ENCODE measurements at places on chromosomes 5 and 9.

GRCh38 chr5:118921866-118922265 is 66.5 kb downstream of the DTWD2 start:
- no peak for DNase-seq

DNA sequence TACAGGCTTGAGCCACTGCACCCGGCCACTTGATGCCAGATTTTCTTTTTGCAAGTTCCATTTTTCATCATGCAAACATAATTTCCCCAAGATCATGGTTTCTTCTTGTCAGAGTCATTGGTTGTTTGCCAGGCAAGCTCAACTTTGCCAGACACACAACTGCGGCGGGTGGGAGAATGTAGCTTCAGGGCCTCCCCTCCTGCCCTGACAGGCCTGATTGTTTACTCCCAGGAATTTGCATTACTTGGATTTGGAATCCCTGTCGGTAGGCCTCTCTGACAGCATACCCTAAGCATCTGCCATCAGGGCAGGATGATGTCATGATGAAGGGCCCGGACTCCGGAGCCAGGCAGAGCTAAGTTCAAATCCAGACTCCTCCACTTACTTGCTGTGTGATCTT is 15.1 kb downstream of the RPS14 start:
- no peak for DNase-seq

- DNase-seq = no peak
These were observed 78.1 kb downstream of the CEMIP2 start for GRCh38 chr9:71690063-71690688.

DNA sequence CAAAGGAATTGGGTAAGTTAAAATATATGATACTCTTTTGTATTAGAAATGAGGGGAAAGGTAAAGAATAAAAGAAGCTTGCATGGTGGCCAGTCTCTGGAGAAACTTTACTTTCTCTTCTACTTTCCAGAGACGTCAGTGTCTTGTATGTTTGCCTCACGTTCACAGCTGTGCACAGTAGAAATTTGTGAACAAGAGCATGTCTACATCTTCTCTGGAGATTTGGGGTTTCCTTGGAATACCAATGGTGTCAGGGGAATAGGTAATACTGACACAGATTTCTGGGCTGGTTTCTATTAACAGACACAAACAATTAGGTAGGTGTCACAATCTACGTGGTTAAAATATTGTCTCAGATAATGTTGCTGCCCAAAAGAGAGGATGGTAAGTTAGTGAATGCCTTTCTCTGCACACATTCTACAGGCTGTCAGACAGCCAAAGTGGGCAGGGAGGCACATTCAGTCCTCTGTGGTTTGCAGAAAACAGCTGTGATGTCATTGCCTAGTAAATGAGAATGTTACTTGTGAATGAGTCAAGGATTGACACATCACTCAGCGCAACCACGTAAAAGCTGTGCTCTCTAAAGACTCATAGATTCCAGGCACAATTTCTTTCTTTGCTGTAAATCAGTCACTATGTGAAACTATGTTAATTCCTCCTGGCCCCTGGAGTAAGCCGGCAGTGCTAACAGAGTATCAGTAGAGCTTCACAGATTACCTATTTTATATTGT is 397.1 kb downstream of the MAN2A1 start:
- DNase-seq = peak; percentile 42

DNA sequence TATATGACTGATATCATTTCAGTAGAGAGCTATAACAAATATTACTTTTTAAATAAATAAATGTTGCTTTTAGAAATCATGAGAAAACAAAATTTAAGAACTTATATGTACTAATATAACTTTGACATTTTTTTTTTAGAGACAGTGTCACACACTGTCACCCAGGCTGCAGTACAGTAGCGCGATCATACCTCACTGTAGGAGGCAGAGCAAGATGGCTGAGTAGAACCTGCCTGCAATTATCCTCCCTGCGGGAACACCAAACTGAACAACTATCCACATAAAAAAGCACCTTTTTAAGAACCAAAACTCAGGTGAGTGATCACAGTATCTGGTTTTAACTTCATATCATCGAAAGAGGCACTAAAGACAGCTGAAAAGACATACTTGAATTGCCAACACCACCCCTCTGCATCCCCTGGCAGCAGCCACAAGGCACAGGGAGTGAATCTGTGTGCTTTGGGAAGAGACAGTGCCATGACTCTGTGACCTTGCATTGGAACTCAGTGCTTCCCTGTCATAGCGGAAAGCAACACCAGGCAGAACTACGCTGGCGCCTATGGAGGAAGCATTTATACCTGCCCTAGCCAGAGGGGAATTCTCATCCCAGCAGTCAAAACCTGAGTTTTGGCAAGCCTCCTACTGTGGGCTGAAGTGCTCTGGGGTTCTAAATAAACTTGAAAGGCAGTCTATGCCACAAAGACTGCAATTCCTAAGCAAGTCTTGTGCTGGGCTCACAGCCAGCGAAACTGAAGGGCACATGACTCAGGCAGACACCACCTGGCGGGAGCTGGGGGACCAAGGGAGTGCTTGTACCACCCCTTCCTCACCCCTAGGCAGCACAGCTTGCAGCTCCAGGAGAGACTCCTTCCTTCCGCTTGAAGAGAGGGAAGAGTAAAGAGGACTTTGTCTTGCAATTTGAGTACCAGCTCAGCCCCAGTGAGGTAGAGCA is 142.7 kb downstream of the FBXL17 start:
- no peak for DNase-seq

GRCh38 chr5:98498028-98498427 is 275.4 kb upstream of the RGMB start:
- no peak for DNase-seq

GRCh38 chr5:124111886-124112285 is 599.9 kb downstream of the CSNK1G3 start:
- DNase-seq = no peak

- no peak for DNase-seq
These were observed 19.3 kb upstream of the RAPGEF1 start for GRCh38 chr9:131759017-131759647.

DNA sequence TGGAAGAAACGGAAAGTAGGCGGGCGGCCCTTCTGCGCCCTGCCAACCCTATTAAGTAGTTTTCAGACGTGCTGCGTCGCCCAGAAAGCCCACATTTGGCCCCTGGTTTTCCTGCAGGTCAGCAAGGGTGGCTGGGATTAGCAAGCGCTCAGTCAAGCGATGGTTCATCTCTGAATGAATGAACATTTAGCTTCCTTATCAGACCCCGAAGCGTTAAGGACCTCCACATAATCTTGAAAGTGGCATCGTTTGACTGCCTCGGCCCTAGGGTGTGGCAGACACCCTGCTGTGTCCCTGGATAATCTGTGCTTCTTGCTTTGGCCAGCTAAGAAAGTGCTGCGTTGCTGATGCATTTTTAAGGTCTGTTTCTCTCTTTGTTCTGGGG is 684 bp downstream of the TOR1B start:
- DNase-seq = no peak

- DNase-seq = no peak
These were observed 32.1 kb downstream of the LCP2 start for GRCh38 chr5:170265522-170265921.

- DNase-seq = no peak
These were observed 36.1 kb downstream of the YIPF5 start for GRCh38 chr5:144134194-144134826.

- DNase-seq = no peak
These were observed 248.4 kb downstream of the PRELID2 start for GRCh38 chr5:145586661-145587307.

GRCh38 chr5:87393331-87393730 is 19.4 kb downstream of the CCNH start:
- no peak for DNase-seq

GRCh38 chr5:42680046-42680445 is 76.6 kb upstream of the CCDC152 start:
- no peak for DNase-seq

DNA sequence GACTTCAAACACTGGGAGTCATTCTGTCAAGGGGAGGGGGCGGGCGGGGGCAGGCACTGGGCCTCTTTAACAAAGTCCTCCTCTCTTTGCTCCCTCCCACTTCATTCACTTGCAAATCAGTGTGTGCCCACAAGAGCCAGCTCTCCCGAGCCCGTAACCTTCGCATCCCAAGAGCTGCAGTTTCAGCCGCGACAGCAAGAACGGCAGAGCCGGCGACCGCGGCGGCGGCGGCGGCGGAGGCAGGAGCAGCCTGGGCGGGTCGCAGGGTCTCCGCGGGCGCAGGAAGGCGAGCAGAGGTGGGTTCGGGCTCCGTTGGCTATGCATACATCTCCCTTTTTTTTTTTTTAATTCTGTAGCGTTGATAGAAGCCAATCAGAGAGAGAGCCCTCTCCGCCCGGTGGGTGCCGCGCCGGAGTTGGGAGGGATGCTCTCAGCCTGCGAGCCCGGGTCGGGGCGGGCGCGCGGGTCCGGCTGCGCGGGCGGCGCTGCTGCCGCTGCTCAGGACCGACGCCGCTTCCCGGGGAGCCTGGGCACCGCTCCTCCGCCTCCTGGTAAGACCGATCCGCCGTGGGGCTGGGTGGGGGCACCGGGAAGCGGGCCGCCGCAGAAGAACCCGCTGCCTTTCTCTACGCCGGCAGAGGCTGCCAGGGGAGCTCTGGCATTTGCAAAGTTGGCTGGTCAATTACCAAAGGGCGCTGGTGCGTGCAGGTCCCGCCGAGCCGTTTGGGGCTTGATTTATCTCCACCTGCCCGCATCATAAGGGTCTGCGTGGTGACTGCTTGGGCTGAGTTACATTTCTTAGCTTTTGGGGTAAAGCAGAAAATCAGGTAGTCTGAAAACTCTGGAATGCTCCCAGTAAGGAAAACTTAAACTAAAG is at the start of gene CDH6:
TSS of gene CDH6 (plus strand) at position 96 of the 877 bp plus-strand sequence. CDS start 73,788 bp downstream, outside the sequence.
- DNase-seq = peak; percentile 67

GRCh38 chr5:172931001-172931536 is 28.2 kb upstream of the RPL26L1 start:
- peak; percentile 95 for DNase-seq

DNA sequence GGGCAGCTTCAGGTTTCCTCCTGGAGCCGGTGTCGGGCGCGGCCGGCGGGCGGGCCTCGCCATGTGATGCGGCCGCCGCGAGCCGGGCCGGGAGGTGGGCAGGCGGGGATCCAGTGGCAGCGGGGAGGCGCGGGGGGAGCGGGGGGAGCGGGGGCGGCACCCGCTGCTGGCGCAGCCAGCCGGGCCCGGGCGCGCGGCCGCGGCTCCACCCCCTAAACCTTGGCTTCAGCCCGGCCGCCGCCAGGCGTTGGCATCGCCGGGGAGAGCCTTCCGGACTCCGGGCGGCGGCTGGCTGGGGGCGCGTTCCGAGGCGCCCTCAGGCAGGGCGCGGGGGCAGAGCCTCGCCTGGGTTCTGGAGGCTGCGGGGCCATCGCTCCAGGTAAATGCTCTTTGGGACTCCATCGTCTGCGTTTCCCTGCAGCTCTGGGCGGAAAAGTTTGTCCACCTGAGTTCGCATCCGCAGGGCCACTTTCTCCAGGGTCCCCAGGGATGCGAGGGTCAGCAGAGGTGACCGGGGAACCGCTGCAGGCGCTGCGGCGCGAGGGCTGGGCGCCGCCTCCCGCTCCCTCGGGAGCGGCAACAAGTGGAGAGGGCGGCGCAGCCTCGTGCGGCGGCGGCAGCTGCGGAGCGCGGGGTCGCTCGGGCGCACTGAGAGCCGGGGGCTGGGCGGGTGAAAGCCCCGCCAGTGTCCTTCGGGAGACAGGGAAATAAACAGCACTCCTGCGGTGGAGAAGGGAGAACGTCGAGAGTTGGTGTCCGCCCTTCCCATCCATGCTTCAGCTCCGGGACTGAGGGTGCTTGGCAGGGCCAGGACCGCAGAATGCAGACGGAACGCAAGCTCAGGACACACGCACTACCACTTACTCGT is at the start of gene ARHGEF28:
TSS of gene ARHGEF28 (plus strand) at position 253 of the 868 bp plus-strand sequence. CDS start 58,656 bp downstream, outside the sequence.
- peak; percentile 84 for DNase-seq

- no peak for DNase-seq
These were observed 108.6 kb upstream of the TBC1D2 start for GRCh38 chr9:98364086-98364485.

DNA sequence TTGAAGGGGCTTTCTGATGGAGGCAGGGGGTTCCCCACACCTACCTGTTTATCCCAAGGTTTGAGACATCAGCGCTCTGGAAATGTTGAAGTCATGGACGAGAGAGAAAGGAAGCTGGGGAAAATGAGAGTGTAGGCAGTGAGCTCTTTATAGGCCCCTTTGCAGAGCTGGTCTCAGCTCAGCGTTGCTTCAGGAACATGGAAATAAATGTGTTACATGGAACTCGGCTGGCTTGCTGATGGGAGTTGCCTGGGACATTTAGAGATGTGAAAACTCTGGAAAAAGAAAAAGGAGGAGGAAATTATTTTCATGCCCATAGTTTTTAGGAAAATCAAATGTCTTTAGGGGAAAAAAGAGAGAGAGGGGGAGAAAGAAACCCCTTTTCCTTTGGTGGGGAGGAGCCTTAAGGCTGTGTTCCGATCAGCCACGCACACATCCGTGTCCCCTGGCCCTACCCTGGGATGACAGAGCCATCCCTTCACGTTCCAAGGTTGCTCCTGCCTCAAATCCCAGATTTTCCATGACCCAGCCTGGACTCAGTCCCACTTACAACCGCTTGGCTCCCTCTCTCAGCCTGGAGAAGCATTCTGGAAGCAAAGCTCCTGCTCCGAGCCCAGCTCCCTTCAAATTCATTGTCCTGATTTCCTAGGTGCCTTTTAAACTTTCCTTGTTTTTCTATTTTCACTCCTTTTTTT is 78.3 kb downstream of the COL27A1 start:
- peak; percentile 85 for DNase-seq

GRCh38 chr9:105299190-105299854 is 54.9 kb downstream of the SLC44A1 start:
- DNase-seq = peak; percentile 13

- no peak for DNase-seq
These were observed 545.9 kb upstream of the PTPRD start for GRCh38 chr9:11158676-11159075.

- peak; percentile 77 for DNase-seq
These were observed at the start of gene RIC1 for GRCh38 chr9:5628530-5629311. RIC1 (plus strand) TSS chr9:5629107; CDS start chr9:5629310, 203 bp downstream.

GRCh38 chr5:73542020-73542419 is 23.4 kb downstream of the ANKRA2 start:
- DNase-seq = no peak

- DNase-seq = no peak
These were observed 3.0 kb upstream of the ARRDC3 start for GRCh38 chr5:91386120-91386519.

DNA sequence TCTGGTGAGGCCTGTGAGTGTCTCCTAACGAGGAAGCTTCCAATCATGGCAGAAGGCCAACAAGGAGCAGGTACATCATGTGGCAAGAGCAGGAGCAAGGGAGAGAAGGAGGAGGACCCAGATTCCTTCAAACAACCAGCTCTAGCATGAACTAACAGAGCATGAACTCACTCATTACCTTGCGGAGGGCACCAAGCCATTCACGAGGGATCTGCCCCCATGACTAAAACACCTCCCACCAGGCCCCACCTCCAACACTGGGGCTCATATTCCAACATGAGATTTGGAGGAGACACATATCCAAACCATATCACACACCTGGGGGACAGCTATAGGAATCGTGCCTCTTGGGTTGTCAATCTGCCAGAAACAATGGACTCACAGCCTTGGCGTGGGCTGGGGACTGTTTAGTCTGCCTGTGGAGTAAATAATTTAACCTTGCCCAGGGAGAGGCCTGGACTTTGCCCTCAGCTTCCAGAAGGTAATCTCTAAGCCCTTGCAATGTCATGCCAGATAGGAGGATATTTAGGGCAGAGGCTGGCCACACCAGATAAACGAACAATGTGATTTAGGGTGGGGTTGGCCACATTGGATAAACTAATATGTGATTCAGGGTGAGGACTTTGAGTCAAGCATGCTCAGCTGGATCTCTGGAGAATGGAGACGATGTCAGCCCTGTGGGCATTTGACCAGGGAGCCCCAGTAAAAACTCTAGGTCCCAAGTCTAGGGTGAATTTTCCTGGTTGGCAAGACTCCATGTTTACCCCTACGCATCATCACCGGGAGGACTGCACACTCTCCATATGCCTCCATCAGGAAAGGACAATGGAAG is 13.6 kb upstream of the VDAC1 start:
- no peak for DNase-seq

- no peak for DNase-seq
These were observed 88.8 kb downstream of the RGS7BP start for GRCh38 chr5:64594601-64595000.
